Ascending aorta (tissue), 2 donors: ENCODE measurements at places on chromosomes 1 and 21.

DNA sequence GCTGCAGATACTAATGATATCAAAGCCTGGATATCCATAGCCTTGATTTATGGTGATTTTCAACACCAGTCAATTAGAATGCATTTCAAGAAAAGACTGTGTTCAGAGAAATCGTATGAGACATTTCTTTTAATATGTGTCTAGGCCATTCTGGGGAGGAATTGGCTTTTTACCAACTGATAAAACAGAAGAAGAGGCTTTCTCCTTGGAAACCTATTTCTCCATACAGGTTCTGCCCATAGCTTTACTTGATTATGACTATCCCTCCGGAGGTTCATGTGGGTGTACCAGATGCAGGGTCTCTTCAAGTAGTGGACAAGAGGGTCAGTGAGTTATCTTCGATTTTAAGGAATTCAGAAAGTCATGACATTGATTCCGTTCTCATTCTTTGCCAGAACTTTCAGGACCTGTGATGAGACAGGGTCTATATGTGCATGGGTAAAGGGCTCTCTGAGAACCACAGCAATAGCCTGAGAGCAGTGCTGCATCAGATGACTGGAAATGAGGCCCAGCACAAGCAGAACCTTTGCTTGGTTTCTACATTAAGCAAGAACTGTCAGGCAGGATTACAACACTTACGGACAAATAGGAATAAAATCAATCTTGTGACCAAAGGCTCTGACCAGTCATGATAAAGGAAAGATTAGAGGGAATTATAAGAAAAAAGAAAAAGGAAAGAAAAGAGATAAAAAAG is 263.7 kb upstream of the SGIP1 start:
- no peak overlapping the region for H3K4me3 ChIP-seq
- H3K4me1 ChIP-seq = peaks cover 17% of the 10 kb centered on the region
- no peaks in the 10 kb centered on the region for H3K27me3 ChIP-seq

DNA sequence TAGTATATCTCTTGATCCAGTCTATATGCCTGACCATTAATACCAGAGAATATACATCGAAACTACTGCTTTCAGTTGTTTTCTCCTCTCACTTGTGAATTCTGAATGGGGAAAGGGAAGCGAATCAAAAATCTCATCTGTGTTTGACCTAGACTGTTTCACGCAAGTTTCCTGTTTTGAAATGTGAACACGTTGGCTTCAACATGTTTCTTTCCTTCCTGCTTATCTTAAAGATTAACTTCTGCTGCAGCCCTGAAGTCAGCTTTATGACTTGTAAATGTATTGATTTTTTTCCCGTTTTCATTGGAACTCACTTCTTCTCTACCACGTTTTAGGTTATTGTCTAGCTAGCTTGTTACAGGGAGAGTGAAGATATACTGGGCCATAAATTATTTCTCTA is 49.9 kb downstream of the SNX27 start:
- no peak overlapping the region for H3K27ac ChIP-seq
- DNase-seq = no peak
- peaks cover 18% of the 10 kb centered on the region for H3K36me3 ChIP-seq

GRCh38 chr1:85581802-85582686 is 1.5 kb downstream of the CCN1 start:
- no peak for DNase-seq
- peak overlapping the region; percentile 88 for H3K4me3 ChIP-seq
- peaks cover 33% of the 10 kb centered on the region for H3K36me3 ChIP-seq

DNA sequence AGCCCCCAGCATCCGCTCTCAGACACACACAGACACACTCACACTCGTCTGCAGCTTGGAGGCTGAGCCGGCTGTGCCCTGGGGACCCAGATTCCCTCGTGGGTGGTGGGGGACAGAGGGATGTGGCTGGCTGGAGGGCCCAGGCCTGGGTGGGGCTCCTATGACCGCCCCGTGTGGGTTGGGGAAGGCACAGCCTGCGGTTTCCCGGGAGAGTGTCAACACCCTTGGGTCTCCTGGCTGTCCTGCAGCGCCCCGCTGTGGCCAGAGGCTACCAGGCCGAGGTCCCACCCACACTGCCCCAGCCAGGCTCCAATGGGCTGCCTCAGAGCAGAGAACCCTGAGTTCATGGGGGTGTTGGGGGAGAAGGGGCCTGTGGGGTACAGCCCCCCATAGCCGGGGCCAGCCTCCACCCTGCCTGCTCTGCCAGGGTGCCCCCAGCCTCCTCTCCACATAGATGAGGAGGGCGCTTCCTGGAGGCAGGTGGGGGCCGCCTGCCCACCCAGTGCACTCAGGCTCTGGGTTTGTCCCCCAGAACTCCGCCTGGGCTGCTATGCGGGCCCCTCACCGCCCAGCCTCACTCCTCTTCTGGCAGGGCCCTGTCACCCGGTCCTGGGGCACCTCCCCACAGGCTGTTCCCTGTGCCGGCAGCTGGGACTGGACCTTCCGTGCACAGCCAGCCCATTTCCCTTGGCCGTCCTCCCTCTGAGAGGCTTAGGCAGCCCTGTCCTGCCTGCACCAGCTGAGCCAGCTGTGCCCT is at the start of gene TTC34:
TTC34 (minus strand) TSS at position 159 of the 757 bp plus-strand sequence. CDS start 866 bp downstream, outside the sequence.
- no peaks in the 10 kb centered on the region for H3K36me3 ChIP-seq
- DNase-seq = no peak
- no peaks in the 10 kb centered on the region for H3K4me1 ChIP-seq
- H3K27me3 ChIP-seq = no peaks in the 10 kb centered on the region
- no peak within 1 kb of the TSS for H3K27ac ChIP-seq

GRCh38 chr1:13737398-13737797 is 37.4 kb downstream of the PRDM2 start:
- DNase-seq = no peak
- no peak overlapping the region for H3K4me3 ChIP-seq
- H3K36me3 ChIP-seq = no peaks in the 10 kb centered on the region
- H3K27ac ChIP-seq = no peak overlapping the region
- peaks cover 11% of the 10 kb centered on the region for H3K4me1 ChIP-seq
- no peaks in the 10 kb centered on the region for H3K27me3 ChIP-seq

DNA sequence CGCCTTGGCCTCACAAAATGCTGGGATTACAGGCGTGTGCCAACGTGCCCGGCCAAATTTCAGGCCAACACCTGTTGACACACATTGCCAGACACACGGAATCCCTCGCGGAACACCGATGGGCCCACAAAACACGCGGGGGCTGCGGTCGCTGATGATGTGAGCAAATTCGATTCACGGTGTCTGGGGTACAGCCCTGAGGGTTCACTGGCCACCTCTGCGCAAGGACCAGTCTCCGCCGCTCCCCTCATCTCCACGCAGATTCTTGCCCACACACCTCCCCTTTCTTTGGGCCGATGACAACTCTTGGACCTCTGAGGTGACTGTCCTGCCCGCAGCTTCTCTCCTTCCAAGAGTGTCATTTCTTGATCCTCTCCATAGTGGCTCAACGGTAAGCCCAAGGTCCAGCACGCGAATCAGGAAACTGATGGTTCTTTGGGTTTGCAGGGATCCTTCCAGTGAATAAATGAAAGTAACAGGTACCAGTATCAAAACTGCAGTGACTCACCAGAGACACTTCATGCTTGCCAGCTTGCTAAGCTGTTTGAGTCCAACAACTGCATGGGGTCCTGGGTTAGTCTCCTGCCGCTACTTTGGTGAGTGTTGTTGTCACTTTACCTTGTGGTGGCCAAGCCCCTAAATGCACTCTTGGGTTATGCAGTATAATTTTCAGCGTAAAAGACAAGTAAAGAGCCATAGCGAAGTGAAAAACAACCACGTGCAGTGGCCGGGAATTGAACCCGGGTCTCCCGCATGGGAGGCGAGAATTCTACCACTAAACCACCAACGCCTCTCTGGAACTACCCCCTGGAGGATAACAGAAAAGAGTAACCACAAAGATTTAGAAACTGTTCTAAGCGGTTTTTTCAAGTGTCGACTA is 11.0 kb upstream of the RNU1-3 start:
- H3K27ac ChIP-seq = no peak overlapping the region
- H3K4me3 ChIP-seq = no peak overlapping the region
- H3K36me3 ChIP-seq = no peaks in the 10 kb centered on the region
- no peaks in the 10 kb centered on the region for H3K4me1 ChIP-seq

GRCh38 chr1:2098839-2099785 is 48.9 kb downstream of the PRKCZ start:
- H3K36me3 ChIP-seq = no peaks in the 10 kb centered on the region
- H3K27me3 ChIP-seq = no peaks in the 10 kb centered on the region
- no peaks in the 10 kb centered on the region for H3K4me1 ChIP-seq
- DNase-seq = no peak

DNA sequence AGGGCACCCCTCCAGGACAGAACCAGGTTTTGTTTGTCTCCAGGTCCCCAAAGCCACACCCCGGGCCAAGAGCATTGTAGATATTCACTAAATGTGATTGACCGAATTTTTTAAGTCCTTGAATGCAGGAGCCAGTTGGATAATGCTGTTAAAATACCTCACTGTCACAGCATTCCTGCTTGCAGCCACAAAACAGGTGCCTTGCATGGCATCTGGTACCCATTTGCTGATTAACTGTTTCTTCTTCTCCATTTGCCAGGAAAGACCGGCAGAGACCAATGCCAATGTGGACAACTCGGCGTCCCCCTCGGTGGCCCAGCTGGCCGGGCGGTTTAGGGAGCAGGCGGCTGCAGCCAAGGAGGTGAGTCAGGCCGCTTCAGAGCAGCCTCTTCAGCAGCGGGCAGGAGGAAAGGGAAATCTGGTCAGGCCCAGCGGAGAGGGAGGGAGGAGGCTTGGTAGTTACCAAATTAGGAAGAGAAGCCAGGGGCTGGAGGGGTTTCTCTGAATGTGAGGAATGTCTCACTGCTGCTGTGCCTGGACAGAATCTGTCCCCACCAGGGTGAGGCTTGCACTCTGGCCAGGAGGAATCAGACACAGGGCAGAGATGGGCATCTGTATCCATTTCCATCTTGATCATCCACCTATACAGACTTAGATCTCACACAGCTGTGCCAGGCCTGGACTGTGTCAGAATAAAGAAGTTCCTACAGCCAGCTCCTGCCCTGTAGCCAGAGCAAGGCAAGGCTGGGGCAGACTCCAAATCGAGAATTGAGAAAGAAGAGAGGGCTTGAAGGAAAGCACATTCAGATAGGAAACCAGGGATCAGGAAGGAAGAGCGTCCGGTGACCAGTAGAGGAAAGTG is 37.9 kb upstream of the MPZL1 start:
- peak overlapping the region; percentile 43 for H3K27ac ChIP-seq
- H3K4me3 ChIP-seq = peak overlapping the region; percentile 6
- peaks cover 7% of the 10 kb centered on the region for H3K4me1 ChIP-seq
- DNase-seq = no peak
- no peaks in the 10 kb centered on the region for H3K27me3 ChIP-seq
- H3K36me3 ChIP-seq = no peaks in the 10 kb centered on the region

DNA sequence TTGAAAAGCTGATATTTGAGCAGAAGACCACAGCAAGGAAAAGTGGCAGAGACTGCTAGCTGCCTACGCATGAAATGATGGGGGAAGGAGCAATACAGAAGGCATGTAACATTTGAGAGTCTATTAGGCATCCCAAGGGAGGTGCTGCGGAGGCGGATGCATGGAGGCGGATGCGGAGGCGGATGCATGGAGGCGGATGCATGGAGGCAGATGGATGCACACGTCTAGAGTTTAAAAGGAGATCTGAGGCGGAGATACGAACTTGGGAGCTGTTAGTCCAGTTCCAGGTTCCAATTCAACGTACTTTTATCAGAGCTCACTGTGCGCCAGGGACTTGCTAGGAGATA is 744 bp upstream of the DDX20 start:
- peak overlapping the region; percentile 95 for H3K27ac ChIP-seq
- no peaks in the 10 kb centered on the region for H3K4me1 ChIP-seq
- H3K4me3 ChIP-seq = peak overlapping the region; percentile 80
- H3K36me3 ChIP-seq = peaks cover 2% of the 10 kb centered on the region
- no peaks in the 10 kb centered on the region for H3K27me3 ChIP-seq

- DNase-seq = no peak
- H3K4me3 ChIP-seq = peak overlapping the region; percentile 44
- H3K27me3 ChIP-seq = no peaks in the 10 kb centered on the region
- no peaks in the 10 kb centered on the region for H3K4me1 ChIP-seq
These were observed 7.8 kb upstream of the GPR61 start for GRCh38 chr1:109531826-109532364.
